Endodermal cell (in vitro differentiated cells): ENCODE measurements at places on chromosomes 4 and X. TPM values are rescaled to one million over a fixed set of nuclear protein-coding genes. Genes with fewer than 3 reads are reported as not detected.

The MED12 gene
- 57.8 to 65.8 TPM (median 65.0 TPM) in 3 replicates for total RNA-seq

The ZNF595 gene
- 10.7 TPM in 2 replicates for total RNA-seq

The MXRA5 gene
- 14.6 to 21.8 TPM (median 16.8 TPM) in 3 replicates for total RNA-seq

GRCh38 chr4:184012937-184013336 is 107.8 kb downstream of the STOX2 start:
- no peaks in the 10 kb centered on the region for H3K4me1 ChIP-seq
- no peak overlapping the region for H3K27ac ChIP-seq
- H3K36me3 ChIP-seq = no peaks in the 10 kb centered on the region
- H3K27me3 ChIP-seq = no peaks in the 10 kb centered on the region
- H3K4me3 ChIP-seq = no peak overlapping the region

GRCh38 chr4:148143174-148143573 is 299.0 kb downstream of the NR3C2 start:
- no peak overlapping the region for H3K27ac ChIP-seq
- DNase-seq = no peak
